ENCODE measurements at places on chromosomes 16 and 17.
A peak's percentile ranks its signal among the peaks of the same experiment; 100 is the strongest.

DNA sequence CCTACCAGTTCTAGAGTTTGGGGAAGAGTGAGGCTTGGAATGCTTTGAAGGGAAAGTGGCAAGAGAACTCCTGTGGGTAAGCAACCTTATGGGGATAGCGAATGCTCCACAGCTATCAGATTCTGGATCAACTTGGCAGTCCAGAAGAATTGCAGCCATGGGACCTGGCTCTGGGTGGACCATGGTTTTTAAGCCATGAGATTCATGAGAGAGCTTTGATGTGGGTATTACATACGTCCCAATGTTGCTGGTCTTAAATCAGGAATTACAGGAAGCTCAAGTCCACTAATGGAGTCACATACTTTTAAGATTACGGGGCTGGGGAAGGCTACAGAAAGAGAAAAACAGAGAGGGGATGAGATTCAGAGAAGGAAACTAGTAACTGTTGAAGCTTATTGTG lies 142.5 kb upstream of the ELAC2 start:
- no peak for DNase-seq

DNA sequence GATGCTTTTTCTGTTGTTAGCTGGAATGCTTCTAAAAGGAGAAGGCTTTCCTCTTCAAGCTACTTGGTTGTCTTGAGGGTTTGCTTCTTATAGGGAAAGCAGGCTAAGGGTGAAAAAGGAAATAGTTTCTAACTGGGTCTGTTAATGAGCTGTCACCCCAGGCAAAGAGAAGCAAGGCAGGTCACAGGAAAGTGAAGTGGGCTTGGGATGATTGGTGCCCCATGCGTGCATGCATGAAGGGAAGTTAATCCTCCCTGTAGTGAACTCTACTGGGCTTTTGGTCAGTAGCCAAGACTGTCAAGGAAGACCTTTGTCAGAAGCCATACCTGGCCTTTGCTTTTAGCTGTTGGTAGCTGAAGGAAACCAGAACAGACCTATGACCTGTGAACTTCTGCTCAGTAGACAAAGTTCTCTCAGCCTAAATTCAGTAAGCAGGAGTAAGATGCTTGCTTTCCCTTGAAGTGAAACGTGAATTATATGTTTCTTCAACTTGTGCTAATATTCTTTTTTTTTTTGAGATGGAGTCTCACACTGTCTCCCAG lies 16.5 kb downstream of the TENT4B start:
- DNase-seq: no peak

DNA sequence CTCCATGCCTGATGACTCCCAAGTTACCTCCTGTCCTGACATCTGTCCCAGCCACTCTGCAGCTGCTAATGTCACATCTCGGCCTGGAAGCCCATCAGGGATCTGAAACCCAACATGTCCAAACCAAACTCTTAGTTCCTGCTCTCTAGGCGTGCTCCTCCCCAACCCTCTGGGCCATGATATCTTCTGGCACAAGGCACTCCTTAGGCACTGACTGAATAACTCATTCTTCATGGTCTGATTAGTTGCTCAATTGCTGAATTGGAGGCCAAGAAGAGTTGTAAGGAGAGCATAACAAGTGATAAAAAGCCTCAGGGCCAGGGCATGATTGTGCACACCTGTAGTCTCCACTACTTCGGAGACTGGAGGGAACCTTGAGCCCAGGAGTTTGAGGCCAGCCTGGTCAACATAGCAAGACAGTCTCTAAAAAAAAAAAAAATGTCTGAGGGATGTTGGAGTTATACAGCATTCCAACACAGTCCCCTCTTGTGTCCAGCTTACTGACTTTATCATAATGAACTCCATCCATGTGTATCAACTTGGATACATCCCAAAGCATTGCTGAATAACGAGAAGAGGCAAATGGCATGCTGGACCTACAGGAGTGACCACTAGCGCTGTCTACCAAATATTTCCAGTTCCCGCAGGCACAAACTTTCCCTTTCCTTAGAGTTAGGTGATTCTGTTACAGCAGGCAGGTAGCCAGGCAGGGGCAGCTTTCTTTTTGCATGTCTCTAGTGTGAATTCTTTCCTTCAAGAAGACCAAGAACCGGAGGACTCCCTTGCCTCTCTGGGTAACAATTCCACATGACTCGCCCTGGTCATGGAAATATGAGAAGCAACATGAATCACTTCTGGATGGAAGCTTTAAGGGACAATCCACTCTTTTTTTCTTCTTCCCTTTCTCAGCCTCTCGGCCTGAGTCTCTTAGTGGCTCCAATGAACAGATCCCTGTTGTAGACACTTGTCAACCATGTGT lies 18.1 kb upstream of the SHCBP1 start:
- DNase-seq: no peak

GRCh38 chr17:19313746-19314651 lies 48.5 kb downstream of the B9D1 start:
- DNase-seq: no peak

- DNase-seq: peak; percentile 4
Measured at GRCh38 chr17:34703533-34703932, 124.2 kb downstream of the TMEM132E start.

DNA sequence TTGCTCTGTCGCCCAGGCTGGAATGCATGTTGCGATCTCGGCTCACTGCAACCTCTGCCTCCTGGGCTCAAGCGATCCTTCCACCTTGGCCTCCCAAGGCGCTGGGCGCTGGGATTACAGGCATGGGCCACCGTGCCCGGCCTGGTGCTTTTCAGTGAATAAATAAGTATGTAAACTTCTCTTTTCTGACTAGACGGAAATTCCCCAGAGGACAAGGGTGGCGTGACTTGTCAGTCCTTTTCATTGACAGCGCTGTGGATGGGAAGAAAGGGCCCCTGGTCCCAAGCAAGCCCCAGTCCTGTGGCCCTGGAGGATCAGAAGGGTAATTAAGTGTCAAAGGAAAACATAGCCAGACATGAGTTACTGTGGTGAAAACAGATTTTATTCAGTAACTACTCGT lies 9.6 kb upstream of the SPN start:
- DNase-seq: no peak

- DNase-seq: no peak
Measured at GRCh38 chr17:3782751-3783150, 18.2 kb downstream of the ITGAE start.

Measured in CD4-positive, alpha-beta T cell treated with Interleukin-17A for 1 hour (primary cell).